ENCODE measurements at places on chromosomes 3 and 15.

DNA sequence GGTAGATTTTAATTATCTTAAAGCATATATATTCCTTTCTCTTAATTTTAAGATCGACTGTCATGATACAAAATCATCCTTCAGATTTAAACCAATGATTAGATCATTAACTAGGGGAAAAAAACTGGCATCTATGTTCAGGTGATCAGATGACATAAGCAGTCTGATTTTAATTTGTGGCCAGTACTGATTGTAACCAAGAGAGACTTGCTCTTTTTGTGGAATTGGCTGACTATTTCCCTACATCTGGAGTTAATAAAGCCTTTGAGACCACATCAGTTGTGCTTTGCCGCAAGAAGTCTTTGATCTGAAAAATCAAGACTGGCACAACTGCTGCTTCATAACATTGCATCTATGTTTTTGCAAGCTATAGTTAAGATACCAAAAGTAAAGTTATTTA is 148.4 kb upstream of the CGNL1 start:
- no peak for DNase-seq

- DNase-seq: no peak
Observed at GRCh38 chr3:100059472-100059871, 54.8 kb downstream of the FILIP1L start.

GRCh38 chr15:33968224-33968623 is at the start of gene CHRM5:
TSS of gene CHRM5 (plus strand) at chr15:33968497. CDS start at chr15:34062718, 94,221 bp downstream.
- DNase-seq: no peak

- DNase-seq: no peak
Observed at GRCh38 chr3:195574497-195575304, 9.0 kb downstream of the APOD start.

DNA sequence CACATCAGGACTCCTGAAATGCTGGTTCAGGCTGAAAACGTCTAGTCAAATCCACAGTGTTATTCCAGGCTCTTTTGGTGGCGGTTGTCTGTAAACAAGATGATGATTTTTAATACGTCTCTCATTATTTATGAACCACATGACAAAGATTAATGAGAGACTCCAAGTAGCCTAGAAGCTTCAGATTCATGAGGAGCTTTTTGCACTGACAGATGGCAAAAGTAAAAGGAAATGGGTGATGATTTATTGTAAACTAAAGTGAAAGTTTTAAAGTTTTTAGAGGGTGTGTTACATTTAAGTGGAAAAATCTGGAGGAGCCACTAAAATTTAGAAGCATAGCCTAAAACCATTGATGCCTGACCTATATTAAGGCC is 77.0 kb downstream of the BBX start:
- DNase-seq: no peak

- DNase-seq: no peak
Observed at GRCh38 chr3:158491968-158492367, 79.0 kb upstream of the MLF1 start.

DNA sequence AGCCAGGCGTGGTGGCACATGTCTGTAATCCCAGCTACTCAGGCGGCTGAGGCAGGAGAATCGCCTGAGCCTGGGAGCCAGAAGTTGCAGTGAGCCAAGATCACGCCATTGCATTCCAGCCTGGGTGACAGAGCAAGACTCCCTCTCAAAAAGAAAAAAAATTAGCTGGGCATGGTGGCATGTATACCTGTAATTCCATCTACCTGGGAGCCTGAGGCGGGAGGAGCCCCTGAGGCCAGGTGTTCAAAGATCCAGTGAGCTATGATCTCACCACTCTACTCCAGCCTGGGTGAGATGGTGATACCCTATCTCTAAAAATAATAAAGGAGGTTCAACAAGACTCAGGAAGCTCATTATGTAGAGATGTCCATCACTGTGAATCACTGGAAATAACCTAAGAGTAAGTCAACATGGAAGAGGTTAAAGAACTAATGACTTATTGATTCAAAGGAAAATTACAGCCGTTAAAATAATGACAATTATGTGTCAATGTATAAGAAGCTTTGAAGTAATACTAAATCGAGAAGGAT is 19.8 kb upstream of the RAB7A start:
- DNase-seq: no peak

GRCh38 chr3:41794748-41795589 is 166.9 kb downstream of the ULK4 start:
- DNase-seq: no peak

DNA sequence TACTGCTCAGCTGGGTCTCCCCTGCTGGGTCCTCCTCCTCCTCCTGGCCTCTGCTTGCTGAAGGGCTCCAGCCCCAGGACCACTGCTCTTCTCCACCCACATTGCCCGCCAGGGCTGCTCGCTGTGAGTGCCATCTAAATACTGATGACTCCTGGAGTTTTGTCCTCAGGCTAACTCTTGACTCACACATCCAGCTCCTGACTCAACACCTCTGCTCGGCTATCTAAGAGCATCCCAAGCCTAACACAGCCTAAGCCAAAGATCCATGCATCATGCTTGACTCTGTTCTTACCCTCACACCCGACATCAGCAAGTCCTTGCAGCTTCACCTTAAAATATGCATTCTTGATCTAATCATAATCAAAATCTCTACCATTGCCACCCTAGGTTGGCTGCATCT is 260.2 kb downstream of the KLF13 start:
- DNase-seq: no peak

All from esophagus squamous epithelium (tissue), 5 donors.